ENCODE measurements at places on chromosomes 7 and 10.

- no peak for DNase-seq
These were observed 37.2 kb downstream of the MKLN1 start for GRCh38 chr7:131364767-131365344.

GRCh38 chr7:31735991-31736982 is 49.3 kb downstream of the PPP1R17 start:
- peak; percentile 41 for DNase-seq

DNA sequence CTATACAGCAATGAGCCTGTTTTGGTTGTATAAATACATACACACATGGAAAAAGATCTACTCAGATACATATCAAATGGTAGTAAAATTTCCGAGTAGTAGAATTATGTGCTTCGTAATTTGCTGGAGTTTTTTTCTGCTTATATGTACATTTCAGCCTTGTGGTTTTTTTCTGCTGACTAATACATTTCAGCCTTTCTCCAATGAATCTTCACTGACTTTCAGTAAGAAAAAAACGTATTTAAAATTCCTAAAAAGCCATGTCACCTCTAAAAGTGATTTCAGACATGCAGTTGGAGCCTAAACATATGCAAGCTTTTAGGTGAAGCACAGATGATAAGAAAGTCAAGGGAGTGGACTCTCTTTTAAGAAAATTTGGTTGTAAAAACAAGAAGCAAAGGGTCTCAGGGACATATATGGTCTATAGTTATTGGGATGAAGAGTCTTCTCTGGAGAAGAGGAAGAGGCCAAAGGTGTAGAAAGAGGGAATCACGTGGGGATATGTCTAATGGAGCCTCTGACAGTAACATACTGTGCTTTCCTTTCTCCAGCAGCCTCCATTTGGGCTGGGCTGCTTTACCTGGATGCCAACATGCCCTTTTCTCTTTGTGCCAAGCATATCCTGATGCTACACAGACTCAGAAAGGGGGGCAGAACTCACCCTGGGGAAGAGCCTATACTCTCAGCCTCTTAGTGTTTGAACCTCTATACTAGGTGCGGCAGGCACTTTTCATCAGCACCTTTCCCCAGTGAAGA is 2.4 kb downstream of the AMPH start:
- DNase-seq = no peak

- DNase-seq = no peak
These were observed 65.8 kb downstream of the STK17A start for GRCh38 chr7:43648473-43649406.

DNA sequence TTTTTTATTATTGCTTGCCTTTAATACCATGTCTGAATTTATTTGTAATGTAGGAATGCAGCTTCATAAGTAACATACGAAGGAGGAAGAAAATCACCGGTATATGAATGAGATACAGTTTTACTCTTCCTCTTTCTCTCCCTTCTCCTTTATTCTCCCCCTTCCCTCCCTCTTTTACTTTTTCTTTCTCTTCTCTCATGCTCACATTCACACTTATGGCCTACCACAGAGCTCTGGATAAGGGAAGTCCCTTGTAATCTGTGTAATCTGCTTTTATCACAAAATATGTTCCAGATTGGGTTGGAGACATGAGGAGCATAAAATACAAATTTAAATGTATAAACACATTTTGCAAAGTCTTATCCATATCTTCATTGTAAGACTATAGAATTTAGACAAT is 59.4 kb downstream of the MDFIC start:
- DNase-seq = no peak

GRCh38 chr7:45084901-45085618 is 3.7 kb downstream of the NACAD start:
- DNase-seq = no peak

GRCh38 chr10:132913559-132914115 is 28.7 kb downstream of the CFAP46 start:
- DNase-seq = no peak

GRCh38 chr10:133237588-133238465 is at the start of gene VENTX:
VENTX (plus strand) TSS chr10:133237855; CDS start chr10:133237915, 60 bp downstream.
- DNase-seq = no peak

GRCh38 chr7:5701085-5701914 is 80.2 kb downstream of the RNF216 start:
- DNase-seq = no peak

DNA sequence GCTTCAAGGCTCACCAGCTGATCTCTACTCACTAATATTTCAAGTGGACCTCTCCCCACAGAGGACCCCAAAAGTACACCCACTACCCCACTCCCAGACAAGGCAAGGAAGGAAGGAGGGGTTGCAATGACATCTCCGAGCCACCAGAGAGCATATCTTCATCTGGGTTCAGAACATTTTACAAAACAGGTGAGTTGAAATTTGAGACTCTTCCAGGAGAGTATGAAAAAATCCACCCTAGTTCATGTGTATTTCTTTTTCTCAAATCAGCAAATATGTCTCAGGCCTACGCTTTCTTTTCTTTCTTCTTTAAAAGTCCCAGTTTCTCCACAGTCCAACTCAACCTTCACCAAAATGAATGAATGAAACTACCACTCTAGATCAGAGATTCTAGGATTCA is 61.9 kb downstream of the SGMS1 start:
- DNase-seq = no peak

DNA sequence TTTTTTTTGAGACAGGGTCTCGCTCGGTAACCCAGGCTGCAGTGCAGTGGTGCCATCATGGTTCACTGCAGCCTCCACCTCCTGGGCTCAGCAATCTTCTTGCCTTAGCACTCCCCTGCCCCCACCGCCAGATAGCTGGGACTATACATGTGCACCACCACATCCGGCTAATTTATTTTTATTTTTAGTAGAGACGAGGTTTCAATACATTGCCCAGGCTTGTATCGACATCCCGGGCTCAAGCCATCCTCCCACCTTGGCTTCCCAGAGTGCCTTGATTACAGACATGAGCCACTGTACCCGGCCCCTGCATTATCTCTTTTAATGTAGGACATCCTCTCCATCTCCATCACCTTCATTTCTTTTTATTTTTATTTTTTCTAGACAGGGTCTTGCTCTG is 213.3 kb downstream of the CUX1 start:
- no peak for DNase-seq

DNA sequence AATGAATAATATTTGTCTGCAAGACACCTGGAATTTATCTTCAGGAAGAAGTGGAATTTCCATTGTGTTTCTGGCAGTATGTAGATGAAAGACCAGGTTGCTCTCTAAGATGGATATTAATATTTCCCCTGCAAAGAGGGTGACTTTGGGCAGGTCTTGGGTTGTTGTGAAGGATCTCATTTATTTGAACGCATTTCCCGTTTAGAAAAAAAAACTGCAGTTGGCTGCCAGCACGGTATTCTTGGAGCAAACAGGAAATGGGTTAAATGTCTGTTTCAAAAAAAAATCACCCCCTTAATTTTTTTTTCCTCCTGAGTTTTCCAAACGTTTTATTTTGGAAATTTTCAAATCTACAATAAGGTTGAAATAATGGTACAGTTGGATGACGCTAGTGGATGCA is 11.5 kb downstream of the EIF4H start:
- DNase-seq = no peak

DNA sequence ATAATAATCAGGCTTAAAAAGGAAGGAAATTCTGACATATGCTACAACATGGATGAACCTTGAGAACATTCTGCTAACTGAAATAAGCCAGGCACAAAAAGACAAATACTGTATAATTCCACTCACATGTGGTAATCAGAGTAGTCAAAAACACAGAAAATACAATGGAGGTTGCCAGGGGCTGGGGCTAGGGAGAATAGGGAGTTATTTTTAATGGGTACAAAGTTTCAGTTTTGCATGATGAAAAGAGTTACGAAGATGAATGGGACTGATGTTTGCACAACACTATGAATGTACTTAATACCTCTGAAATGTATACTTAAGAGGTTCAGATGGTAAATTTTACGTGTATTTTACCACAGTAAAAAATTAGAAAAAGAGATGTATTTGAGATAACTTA is 145.6 kb downstream of the DOCK4 start:
- DNase-seq = no peak

DNA sequence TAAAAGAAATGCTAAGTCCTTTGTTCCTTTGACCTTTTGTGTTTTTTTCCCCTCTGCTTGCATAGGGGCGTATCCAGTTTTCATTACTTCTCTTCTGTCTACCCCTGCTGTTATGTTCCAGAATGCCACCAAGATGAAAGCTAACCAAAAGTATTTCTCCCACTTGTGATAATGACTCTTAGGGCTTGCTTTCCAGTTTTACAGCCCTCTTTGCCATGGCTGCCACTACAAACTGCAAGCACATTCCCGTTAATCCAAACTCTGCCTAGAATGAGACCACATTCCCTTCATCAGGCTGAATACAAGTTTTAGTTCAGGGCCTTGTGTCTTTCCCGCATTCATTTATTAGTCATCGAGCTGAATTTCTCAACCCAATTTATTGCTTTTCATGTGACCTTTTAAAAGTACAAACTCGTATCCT is 23.6 kb upstream of the CD36 start:
- DNase-seq = no peak

- DNase-seq = no peak
These were observed 116.8 kb downstream of the HIPK2 start for GRCh38 chr7:139661043-139661440.

GRCh38 chr10:69802424-69803161 is 887 bp downstream of the COL13A1 start:
- DNase-seq = no peak

GRCh38 chr7:82362129-82362706 is 81.4 kb downstream of the CACNA2D1 start:
- no peak for DNase-seq

DNA sequence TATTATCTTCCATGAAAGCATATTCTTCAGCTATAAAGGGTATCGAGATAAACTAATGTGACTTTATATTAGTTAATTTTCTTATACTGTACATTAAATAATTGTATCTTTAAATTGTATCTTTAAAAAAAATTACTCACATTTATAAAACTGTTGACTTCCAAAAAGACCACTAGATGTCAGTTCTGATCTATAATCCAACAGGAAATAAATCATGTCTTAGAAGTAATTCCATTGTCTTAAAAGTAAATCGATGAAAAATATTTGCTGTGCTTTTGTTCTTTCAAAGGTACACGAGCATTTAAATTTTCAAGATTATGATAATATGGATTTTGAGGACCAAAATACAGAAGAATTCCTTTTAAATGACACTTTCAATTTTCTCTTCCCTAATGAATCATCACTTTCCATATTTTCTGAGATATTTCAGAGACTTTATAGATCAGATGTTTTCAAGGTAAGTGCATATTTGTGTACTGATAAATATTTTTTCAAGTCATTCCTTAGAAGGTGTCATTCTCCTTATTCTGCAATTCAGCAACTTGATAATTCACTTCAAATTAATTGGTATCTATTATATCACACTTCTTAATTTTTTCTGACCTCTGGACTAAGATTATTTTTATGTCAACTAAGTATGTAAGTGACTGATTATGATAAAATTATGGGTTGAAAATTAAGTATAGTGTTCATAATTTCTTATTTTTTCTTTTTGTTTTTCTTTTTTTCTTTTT is 138.5 kb downstream of the CPED1 start:
- peak; percentile 25 for DNase-seq

DNA sequence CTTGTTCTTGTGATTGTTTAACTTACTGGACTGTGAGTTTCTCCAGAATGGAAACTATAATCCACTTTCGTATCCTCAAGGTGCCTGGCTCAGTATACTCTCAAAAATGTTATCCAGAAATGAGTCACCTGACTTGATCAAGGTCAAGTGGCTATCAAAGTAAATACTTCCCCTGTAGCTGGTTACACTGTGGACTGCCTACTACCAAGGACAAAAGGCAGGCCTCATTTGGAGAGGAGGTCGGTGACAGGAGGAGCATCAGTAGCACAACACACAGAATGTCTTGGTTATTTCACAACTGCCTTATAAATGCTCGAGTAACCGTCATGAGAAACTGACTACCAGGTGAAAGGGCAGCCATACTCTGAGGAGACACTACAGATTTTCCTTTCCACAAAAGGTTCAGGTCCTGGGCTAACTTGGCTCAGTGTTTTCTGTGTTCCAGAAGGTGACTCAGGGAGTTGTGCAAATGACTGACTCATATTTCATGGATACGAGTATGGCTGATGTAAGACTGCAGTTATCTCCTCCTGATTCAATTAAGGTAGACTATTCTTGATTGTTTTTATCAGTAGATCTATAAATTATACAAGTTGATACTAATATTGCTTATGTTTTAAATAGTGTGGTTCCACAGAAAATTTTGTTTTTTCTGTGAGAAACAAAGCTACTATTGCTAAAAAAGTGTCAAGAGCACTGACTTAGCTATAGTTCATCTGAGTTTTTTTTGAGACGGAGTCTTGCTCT is 4.2 kb upstream of the CCNY start:
- peak; percentile 85 for DNase-seq

DNA sequence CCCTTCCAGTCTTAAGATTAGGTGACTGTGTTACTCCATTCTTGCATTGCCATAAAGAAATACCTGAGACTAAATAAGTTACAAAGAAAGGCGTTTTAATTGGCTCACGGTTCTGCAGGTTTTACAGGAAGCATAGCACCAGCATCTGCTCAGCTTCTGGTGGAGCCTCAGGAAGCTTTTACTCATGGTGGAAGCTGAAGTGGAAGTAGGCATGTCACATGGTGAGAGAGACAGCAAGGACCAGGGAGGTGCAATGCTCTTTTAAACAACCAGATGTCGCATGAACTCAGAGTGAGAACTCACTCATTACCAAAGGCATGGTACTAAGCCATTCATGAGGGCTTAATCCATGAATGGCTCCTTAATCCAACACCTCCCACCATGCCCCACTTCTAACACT is 34.0 kb upstream of the TMEM273 start:
- no peak for DNase-seq

DNA sequence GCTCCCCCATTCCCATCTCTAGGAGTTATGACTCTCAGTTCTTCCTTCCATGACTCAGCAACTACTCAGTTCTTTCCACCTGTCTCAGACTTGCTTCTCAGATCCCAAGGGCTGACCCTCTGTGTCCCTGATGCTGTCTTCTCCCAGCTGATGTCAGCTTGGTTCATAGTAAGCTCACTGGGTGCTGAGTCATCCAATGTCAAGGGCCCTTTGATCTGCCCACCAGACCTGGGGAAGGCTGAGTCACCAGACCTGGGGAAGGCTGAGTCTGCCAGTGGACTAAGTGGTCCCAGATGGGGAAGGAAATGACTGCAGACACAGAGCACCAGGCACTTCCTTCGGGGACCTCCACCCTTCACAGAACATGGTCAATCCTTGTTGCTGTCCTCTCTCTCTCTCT is 76.1 kb upstream of the ZEB1 start:
- DNase-seq = peak; percentile 20

GRCh38 chr10:30861221-30861620 is 170.4 kb downstream of the ZNF438 start:
- no peak for DNase-seq

GRCh38 chr7:28297801-28298459 is 114.4 kb upstream of the CREB5 start:
- no peak for DNase-seq

- DNase-seq = no peak
These were observed 219.9 kb downstream of the CELF2 start for GRCh38 chr10:11237571-11237970.

DNA sequence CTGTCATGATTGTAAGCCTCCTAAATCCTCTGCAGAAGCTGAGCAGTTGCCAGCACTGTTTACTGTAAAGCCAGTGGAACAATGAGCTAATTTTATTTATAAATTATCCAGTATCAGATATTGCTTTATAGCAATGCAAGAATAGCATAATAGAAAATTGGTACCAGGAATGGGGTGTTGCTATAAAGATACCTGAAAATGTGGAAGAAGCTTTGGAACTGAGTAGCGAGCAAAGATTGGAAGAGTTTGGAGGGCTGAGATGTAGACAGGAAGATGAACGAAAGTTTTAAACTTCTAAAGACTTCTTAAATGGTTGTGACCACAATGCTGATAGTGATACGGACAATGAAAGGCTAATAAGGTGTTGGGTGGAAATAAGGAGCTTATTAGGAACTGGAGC is 917.4 kb upstream of the POT1 start:
- DNase-seq = no peak
